Stimulated activated CD4-positive, alpha-beta T cell treated with anti-CD3 and anti-CD28 coated beads, Interleukin-1b, Interleukin-23, amount 100 ng/mL, for 1 hour (primary cell): ENCODE measurements at places on chromosomes 4 and X.

DNA sequence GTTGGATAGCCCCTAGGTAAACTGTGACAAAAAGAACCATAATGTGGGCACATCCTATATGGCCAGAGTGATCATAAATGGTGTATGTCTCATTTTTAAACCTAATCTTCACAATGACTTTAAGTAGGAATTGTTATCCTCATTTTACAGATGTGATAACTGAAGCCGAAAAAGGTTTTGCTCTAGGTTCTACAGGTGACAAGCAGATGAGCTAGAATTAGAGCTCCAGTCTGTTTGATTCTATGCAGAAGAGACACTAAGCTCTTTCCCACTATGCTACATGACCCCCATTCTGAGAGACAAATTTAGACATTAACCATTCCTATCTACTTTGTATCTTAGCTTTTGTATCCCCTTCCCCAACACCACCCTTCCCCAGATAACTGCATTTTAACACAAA lies 2.0 kb downstream of the AREG start:
- DNase-seq = no peak

GRCh38 chr4:155818639-155819038 lies 47.4 kb downstream of the ASIC5 start:
- DNase-seq = no peak

DNA sequence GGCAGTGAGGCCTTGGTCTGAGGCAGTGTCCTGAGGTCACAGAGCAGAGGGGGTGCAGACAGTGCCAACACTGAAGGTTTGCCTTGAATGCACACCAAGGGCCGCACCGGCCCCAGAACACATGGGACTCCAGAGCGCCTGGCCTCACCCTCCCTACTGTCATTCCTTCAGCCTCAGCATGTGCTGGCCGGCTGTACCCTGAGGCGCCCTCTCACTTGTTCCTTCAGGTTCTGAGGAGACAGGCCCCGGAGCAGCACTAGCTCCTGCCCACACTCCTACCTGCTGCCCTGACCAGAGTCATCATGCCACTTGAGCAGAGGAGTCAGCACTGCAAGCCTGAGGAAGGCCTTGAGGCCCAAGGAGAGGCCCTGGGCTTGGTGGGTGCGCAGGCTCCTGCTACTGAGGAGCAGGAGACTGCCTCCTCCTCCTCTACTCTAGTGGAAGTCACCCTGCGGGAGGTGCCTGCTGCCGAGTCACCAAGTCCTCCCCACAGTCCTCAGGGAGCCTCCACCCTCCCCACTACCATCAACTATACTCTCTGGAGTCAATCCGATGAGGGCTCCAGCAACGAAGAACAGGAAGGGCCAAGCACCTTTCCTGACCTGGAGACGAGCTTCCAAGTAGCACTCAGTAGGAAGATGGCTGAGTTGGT lies 2.4 kb downstream of the MAGEA12 start:
- no peak for DNase-seq

DNA sequence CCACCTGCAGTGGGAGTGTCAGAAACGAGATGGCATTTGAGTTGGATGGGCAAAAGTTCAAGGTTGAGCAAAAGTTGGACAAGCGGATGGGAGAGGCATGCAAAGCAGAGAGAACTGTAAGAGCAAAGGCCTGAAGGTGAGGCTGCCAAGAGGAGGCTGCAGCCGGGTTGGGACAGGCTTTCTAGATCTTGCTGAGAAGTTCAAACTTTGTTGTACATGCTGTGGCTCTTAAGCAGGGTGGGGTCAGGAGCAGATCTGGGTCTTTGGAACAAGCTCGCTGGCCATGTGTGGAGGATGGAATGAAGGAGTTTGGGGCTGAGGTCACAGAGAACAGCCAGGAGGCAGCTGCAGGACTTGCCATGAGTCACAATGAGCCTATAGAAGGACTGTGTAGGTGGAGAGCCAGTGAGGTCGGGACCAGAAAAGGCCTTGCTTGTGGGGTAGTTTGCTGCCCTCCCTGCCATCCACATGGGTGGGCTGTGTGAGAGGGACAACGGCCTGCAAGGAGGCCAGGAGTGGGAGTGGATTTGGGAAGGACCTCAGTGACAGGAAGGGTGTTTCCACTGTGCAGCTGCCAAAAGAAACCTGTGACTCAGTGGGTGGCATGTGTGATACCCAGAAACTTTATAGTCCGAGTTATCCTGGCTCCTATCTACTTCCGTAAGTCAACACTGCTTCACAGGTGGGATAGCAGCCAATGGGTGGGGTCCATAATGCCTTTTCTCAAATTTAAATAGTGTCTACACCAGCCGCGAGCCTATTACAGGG lies 210.4 kb downstream of the MID1IP1 start:
- DNase-seq = no peak

GRCh38 chrX:77275392-77275791 lies 171.8 kb upstream of the FGF16 start:
- no peak for DNase-seq

DNA sequence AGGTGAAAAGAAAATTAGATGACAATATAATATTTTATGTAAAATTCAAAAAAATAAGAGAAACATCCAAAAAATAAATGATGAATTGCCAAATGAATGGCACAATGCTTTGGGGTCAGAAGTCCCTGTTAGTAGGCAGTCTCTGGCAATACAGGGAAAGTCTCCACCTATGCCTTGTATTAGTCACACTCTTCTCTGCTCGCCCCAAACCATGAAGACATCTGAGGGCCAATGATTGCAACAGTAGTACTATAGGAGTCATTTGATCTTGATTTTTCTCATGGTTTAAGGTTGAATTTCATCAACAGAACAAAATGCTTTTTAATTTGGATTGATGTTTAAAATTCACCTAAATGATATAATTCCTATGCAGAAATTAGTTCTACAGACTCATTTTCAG lies 3.9 kb upstream of the PRSS12 start:
- no peak for DNase-seq

GRCh38 chr4:139658185-139658584 lies 7.4 kb upstream of the MGST2 start:
- no peak for DNase-seq

DNA sequence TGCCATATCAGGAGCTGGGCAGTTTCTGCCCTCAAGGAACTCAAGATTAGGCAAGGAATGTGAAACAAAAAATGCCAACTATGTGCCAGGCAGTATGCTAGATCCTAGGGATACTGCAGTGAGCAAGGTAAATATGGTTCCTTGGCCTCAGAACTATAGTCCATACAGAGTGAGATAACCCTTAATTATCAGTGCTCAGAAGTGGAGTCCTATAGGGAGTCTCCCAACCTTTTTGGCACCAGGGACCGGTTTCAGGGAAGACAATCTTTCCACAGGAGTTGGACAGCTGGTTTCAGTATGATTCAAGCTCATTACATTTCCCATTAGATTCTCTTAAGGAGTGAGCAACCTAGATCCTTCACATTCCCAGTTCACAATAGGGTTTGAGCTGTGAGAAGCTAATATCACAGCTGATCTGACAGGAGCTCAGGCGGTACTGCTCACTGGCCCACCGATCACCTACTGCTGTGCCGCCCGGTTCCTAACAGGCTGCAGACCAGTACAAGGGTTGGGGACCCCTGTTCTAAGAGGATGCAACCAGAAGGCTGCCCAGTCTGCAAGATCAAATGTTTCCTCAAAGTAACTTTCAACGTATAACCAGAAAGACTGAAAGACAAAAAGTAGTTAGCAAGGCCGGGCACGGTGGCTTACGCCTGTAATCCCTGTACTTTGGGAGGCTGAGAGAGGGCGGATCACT lies 1.7 kb upstream of the SRP72 start:
- DNase-seq = no peak

DNA sequence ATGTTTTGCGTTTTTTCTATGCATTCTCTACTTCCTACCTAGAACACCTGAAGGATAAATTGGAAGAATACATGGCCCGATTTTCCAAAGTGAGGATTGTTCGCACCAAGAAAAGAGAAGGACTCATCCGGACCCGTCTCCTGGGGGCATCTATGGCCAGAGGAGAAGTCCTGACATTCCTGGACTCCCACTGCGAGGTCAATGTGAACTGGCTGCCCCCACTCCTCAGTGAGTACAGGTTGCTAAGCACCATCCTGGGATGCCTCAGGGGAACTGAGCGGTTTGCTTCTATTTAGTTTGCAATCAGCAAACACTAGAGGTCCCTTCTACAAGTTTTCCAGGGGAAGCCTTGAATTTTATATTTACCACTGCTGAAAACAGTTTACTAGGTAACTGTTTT lies 359.3 kb upstream of the GALNT7 start:
- no peak for DNase-seq

GRCh38 chr4:173536808-173537429 lies 6.9 kb upstream of the HAND2 start:
- no peak for DNase-seq

GRCh38 chrX:106783716-106784115 lies 18.8 kb upstream of the TBC1D8B start:
- DNase-seq = no peak

- DNase-seq = no peak
Observed at GRCh38 chrX:118225711-118226428, 109.3 kb upstream of the KLHL13 start.

DNA sequence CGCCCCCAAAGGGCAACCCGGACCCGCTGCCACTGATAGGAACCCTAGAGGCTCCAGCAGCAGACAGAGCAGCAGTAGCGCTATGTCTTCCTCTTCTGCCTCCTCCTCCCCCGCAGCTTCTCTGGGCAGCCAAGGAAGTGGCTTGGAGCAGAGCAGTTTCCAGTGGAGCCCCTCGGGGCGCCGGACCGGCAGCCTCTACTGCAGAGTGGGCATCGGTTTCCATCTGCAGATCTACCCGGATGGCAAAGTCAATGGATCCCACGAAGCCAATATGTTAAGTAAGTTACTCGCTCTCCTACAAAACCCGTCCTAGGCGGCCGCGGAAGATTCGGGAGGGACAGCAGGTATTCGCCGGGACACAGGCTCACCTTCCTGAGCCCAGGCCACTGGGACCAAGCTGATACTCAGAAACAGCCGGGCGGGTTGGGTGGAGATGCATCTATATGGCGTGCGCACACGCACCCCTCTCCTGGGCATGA lies 477 bp downstream of the FGF5 start:
- no peak for DNase-seq

DNA sequence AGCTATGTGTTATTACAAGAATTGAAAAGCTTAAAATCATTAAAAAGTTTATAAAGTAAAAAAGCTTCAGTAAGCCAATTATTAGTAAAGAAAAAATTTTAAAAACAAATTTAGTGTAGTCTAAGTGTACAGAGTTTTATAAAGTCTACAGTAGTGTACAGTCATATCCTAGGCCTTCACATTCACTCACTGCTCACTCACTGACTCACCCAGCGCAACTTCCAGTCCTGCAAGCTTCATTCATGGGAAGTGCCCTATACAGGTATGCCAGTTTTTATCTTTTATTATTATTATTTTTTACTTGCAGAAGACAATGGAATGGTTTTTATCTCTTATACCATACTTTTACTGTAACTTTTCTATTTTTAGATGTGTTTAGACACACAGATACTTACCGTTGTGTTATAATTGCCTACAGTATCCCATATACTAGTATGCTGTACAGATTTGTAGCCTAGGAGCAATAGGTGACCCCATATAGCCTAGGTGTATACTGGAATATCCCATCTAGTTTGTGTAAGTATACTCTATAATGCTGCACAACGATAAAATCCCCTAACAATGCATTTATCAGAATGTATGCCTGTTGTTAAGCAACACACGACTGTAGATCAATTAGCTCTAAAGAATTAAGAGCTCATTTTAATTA lies 230.7 kb downstream of the DCLK2 start:
- no peak for DNase-seq

GRCh38 chr4:145939856-145940255 lies 1.2 kb upstream of the ZNF827 start:
- DNase-seq = no peak

- no peak for DNase-seq
Observed at GRCh38 chrX:72498782-72499181, 73.9 kb downstream of the HDAC8 start.

DNA sequence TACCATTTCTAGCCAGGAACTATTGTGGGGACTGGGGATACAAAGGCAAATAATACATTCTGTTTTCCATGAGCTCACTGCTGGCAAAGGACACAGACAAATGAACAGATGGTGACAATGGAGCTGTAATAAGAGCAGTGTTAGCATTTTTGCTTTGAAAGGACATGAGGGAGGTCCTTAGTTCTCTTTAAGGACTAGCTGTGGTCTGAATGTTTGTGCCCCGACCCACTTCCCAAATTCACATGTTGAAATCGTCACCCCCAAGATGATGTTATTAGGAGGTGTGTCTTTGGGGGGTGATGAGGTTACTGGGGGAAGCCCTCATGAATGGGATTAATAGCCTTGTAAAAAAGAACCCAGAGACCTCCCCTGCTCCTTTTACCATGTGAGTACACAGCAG lies 30.3 kb downstream of the CCNG2 start:
- no peak for DNase-seq

DNA sequence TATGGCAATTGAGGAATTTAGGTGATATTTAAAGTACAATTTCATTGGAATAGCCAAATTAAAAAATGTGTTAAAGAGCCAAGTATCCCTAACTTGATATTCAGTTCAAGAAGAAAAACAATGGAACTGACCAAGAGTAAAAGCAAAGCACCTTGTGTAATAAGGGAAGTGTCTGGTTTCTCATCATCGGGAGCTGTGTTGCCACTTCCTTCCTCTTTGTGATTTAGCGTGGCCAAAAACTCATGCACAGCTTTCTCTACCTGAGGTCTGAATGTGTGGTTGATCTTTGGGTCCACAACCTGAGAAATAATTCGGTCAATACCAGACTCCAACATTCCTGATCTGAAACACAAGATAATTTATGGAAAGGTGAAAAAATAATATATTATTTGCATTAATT lies 12.4 kb downstream of the BOD1L1 start:
- DNase-seq = no peak

GRCh38 chr4:155952501-155952901 lies 1.2 kb downstream of the CTSO start:
- no peak for DNase-seq

- DNase-seq = no peak
Observed at GRCh38 chrX:107561468-107562215, 66.7 kb upstream of the PRPS1 start.

DNA sequence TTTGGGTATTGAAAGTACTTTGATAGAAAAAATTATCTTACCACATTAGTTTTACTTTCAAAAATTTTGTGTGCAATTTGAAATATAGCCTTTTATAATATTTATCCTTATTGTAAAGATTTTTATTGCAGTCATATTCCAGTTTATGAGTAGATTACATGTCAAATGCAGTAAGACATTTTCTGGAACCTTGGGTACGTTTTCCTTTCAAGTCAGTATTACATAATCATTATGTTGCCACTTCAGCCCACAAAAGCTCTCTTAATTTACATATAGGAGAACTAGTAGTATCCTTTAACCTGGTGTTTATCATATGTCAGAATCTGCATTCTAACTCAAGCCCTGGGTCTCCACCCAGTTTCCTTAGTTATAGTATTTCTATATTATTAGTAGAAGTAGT lies 98.5 kb downstream of the CENPC start:
- no peak for DNase-seq

- no peak for DNase-seq
Observed at GRCh38 chrX:66098162-66098561, 58.3 kb upstream of the VSIG4 start.

DNA sequence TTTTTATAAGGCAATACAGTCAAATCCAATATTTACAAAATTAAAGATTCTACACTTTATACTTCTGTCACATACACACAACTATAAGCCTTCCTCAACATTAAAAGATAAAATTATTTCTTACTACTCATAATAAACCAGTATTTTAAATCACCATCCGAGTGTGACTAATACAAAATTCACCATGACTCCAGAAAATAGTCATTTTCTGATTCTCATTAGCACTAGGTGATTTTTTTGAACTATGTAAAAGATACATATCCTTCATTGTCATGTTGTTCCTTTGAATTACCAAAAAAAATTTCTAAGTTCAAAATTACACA lies 646 bp upstream of the SLC7A11 start:
- no peak for DNase-seq

GRCh38 chrX:31117266-31117665 lies 45.4 kb upstream of the FTHL17 start:
- DNase-seq = no peak
